ENCODE measurements at places on chromosomes 7 and 10.

DNA sequence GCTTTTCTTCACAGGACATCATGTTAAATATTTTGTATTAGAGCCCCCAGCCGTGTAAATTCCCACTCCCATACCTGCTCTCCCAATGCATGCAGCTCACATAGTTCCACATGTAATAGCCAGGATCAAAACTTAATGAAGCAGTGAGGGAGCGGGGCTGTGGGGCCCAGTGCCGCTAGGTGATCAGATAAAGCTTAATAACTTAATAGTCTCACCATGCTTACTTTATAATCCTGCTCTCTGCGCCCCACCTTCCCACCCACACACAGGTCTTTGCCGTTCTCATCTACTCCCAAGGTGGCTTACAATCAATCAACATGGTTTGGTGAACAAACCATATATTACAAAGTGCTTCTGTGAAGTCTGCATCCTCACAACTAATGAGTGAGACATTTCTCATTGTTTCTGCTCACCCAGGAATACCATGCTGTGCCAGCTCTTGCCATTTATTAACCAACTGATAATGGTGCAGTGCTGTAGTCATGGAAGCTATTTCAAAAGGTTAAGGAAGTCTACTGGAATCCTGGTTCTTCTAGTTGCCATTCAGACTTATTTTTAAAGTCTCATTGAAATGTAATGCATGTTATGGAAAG is 156.4 kb downstream of the CTTNBP2 start:
- DNase-seq = no peak

GRCh38 chr7:100674411-100675104 is 1.0 kb downstream of the GNB2 start:
- DNase-seq = no peak

DNA sequence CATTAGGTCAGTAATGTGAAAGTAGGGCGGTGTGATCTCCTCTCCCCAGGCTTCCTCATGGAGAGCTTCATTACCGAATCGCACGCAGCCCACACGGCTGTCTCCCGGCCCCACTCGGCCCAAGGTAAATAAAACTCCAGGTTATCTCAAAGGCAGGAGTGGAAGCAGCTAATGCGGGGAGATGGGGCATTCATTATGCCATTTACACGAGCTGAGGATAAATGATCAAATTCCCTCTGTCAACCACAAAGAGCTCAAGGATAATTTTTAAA is 93.5 kb downstream of the ADARB2 start:
- DNase-seq = no peak

DNA sequence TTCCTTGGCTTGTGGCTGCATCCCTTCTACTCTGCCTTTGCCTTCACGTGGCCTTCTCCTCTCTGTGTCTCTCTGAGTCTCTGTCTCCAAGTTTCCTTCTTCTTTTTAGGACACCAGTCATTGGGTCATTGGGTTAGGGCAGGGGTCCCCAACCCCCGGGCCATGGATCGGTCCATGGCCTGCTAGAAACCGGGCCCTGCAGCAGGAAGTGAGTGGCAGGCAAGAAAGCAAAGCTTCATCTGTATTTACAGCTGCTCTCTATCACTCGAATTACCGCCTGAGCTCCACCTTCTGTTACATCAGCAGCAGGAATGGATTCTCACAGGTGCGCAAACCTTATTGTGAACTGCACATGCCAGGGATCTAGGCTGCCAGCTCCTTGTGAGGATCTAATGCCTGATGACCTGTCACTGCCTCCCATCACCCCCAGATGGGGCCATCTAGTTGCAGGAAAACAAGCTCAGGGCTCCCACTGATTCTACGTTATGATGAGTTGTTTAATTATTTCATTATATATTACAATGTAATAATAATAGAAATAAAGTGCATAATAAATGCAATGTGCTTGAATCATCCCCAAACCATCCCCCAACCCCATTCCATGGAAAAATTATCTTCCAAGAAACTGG is 47.9 kb upstream of the DOCK1 start:
- DNase-seq = no peak

DNA sequence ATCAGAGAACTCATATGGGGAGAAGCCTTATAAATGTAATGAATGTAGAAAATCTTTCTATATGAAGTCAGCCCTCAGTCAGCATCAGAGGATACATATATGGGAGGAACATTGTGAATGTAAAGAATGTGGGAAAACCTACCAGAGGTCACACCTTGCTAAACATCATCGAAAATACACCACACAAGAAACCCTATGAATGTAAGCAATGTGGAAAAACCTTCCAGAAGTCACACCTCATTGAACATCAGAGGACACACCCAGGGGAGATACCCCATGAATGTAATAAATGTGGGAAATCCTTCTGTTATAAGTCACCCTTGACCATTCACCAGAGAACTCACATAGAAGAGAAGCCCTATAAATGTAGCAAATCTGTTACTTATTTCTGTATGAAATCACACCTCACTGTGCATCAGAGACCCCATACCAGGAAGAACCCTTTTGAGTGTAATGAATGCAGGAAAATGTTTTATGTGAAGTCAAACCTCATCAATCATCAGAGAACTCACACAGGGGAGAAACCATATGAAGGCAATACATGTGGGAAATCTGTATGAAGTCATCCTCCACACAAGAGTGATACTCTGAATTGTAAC is 30.8 kb downstream of the ZNF12 start:
- DNase-seq = no peak

GRCh38 chr10:74598891-74599566 is 227.4 kb upstream of the KAT6B start:
- no peak for DNase-seq

DNA sequence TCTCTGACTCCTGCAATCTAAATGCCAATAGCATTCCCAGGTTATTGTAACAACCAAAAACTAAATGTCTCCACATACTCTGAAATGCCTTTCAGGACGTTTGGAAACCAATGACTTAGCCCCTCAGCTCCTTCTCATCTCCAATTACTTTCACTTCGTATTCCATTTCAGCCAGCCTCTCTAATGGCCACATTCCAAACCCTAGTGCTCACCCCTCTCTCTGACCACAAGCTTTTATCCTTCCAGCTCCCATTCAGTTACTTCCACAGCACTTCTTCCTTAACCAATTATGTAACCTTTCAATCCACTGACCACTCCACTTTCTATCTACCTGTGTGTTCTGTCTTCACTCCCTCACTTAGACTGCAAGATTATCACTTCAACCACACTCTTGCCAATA is 4.3 kb downstream of the NOC3L start:
- no peak for DNase-seq
